ENCODE measurements at places on chromosomes 2 and 18.

GRCh38 chr2:88442473-88442872 is 10.0 kb downstream of the FOXI3 start:
- no peak for DNase-seq

DNA sequence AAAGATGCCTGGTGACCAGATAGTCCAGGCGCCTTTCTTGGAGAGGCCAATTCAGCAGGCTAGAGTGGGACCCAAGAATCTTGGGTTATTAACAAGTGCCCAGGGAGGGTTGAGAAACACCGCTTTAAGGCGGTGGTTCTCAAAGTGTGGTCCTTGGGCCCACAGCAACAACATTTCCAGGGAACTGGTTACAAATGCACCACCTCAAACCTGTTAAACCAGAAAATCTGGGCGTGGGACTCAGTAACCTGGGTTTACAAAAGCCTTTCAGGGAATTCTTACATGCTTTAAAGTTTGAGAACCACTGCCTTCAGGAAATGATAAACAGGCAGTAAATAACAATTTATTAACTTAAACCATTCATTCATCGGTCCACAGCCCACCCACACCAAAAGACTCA is 92.5 kb downstream of the SP3 start:
- DNase-seq = no peak

- no peak for DNase-seq
These were observed 147.1 kb upstream of the FHL2 start for GRCh38 chr2:105545730-105546627.

DNA sequence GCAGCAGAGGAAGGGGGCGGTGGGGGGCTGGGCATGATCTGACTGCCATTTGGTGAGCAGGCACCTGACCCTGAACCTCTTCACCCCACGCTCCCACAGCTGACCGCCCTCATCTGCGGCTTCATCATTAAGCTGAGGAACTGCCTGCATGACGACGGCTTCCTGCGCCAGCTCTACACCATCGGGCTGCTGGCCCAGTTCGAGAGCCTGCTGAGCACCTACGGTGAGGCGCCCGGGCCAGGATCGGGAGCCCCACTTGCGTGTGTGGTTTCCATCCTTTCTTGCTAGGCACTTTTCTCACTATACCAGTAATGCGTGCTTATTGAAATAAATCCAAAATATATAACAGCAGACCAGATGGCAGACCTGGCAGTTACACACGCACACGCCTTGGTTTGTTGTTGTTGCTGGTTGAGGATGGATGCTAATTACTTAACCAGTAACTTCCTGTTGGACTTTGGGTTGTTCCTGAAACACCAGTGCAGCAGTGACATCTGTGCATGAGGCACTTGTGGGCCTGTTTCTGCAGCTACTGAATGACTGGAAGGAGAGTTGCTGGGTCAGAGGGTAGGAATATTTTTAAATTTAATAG is 43.7 kb downstream of the COA5 start:
- peak; percentile 41 for DNase-seq

DNA sequence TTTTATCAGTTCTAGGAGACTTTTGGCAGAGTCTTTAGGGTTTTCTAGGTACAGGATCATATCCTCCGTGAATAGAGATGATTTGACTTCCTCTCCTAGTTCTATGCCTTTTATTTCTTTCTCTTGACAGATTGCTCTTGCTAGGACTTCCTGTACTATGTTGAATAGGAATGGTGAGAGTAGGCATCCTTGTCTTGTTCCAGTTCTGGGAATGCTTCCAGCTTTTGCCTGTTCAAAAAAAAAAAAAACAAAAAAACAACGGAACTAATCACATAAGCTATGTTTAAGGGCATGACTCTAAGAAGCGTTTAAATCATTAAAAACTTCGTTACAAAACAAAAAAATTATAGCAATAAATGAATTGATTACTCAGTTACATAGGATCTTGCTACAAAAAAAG is 145.7 kb downstream of the NUP35 start:
- no peak for DNase-seq

GRCh38 chr18:3594760-3595368 is 144.9 kb downstream of the TGIF1 start:
- no peak for DNase-seq

DNA sequence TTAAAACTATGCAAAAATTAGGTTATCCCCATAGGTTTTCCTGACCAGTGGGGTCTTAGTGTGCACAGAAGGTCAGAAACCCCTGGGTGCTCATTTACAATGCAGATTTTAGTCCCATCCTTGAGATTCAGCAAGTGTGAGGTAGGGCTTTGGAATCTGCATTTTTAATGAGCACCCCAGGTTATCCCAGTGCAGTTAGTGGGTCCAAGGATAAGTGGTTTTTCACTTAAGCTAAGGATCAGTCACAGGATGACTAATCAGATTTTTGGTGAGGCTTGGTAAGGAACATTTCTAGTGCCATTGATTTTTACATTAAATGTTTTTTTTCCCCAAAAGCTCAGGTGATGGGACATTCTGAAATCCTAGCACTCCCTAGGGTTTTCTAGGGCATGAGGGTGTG is 50.7 kb upstream of the MGAT5 start:
- DNase-seq = no peak

- no peak for DNase-seq
These were observed 1616.8 kb upstream of the PIK3C3 start for GRCh38 chr18:40338284-40338683.

GRCh38 chr2:54880428-54880827 is 157.0 kb downstream of the EML6 start:
- DNase-seq = no peak

- DNase-seq = no peak
These were observed 113.0 kb downstream of the RND3 start for GRCh38 chr2:150374492-150374891.

- DNase-seq = peak; percentile 38
These were observed 30.2 kb upstream of the SSB start for GRCh38 chr2:169768262-169768995.

DNA sequence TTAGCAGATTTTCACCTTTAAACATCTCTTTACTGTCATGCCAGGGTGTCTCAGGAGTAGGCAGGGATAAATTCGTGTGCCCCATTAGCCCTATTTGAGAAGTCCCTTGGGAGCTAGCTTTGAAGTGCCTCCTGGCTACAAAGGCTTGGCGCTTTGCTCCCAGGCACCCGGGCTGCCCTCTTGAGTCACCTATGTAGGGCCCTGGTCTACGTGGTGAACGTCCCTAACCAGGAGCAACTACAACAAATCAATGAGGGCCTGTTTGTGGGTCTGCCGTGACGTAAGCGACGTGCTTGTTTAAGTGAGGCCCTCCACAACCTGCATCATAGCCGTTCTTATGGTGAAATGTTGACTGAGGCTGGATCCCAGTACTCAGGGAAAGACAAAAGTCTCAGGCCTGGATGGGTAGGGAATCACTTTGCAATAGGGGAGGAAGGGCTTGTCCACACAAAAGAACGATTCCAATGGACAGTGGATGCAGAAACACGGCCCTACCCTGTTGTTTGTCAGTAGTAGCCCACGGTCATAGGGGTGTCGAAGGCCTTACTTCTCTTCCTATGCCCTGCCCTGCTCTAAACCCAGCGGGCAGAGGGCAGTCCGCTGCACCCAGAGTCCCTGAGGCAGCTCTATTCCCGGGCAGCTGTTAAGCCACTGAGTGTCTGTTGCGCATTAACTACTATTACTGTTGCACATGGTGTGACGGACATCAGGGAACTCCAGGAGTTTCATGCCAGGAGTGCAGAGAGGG is 93.9 kb downstream of the INHBB start:
- no peak for DNase-seq

DNA sequence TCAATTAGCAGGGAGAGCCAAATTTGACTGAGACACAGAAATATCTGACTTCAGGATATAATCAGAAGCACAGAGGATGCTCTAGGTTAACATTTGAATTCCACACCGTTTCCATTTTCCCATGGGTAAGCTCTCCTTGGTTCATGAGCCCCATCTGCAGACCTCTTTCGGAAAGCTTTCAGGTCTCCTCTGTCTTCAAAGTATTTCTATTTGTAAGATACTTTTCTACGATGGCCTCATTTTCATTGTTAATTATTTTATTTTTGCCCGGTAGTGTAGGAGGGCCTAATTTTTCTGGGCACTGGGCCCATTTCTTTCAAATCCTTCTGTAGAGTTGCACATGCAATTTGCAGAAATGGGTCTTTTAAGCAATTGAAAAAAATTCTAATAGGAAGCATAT is 53.8 kb downstream of the LRPPRC start:
- no peak for DNase-seq

- DNase-seq = no peak
These were observed 1600.7 kb upstream of the ACVR2A start for GRCh38 chr2:146244131-146244530.

- no peak for DNase-seq
These were observed 36.5 kb downstream of the COLEC12 start for GRCh38 chr18:463827-464541.

DNA sequence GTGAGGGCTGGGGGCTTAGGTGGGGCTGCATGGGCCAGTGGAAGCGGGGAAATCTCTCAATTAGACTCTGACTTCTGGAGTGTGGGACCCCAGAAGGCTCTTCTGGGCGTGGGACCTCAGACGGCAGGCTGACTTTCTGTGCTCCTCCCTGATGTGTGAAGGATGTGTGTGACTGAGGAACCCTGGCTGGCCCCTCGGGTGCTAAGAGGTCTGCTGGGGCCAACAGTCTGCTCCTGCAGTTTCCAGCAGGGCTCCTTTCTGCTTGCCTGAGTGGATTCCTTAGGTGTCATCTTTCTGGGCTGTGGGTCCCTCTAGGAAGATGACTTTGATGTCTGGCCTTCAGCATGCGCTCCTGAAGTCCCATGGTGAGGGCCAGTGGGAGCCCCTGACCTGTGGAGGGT is 167.5 kb downstream of the DYSF start:
- peak; percentile 7 for DNase-seq

DNA sequence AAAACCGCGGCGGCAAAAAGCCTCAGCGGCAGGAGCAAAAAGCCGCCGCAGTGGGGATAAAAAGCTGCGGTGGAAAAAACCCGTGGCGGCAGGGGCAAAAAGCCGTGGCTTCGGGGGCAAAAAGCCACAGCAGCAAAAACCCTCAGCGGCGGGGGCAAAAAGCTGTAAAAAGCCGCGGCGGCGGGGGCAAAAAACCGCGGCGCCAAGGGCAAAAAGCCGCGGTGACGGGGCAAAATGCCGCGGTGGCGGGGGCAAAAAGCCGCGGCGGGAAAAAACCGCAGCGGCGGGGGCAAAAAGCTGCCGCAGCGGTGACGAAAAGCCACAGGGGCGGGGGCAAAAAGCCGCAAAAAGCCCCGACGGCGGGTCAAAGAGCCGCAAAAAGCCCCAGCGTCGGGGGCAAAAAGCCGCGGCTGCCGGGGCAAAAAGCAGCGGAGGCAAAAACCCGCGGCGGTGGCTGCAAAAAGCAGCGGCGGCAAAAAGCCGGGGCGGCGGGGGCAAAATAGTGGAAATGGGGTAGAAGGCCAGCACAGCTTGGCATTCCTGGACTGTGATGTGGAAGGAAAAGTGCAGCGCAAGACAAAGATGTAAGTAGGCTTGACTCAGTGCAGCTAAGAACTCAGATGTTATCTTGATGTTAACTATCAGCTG is 151.8 kb downstream of the ANKRD30BL start:
- no peak for DNase-seq

GRCh38 chr2:240600451-240600961 is 14.0 kb downstream of the CAPN10 start:
- DNase-seq = peak; percentile 16

DNA sequence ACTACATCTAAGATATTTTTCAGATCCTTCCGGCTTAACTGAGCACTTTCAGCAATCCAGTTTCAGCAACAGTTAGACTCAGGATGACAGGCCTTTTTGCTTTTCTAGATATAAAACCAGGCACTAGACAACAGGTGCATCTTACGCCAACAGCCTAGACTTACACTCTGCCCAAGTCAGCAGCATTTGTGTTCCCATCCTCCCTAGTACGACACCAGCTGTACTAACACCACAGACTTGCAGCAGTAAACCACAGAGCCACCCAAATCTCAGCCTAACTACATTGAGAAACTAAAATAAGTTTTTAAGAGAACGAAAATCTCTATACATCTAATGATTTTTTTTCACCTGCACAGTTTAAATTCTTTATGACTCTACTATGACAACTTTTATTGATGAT is 89.9 kb upstream of the DNMT3A start:
- no peak for DNase-seq

GRCh38 chr2:207711750-207712530 is 500 bp downstream of the CCNYL1 start:
- DNase-seq = peak; percentile 74

DNA sequence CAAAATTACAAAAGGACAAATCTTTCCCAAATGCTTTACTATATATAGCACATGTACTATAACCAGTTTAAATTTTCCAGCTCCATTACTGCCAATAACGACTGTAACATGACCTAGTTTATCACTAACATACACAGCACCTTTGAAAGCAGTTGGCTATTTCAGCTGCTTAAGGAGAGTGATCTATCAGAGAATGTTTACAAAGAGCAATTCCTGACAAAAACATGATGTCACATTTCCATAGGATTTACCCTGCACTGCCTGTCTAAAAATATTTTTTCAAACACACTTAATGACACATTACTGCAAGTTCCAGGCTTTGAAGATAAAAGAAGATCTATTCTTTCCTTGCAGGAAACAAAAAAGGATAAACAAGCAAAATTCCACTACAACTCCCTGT is 40.6 kb downstream of the ZNF516 start:
- DNase-seq = no peak

DNA sequence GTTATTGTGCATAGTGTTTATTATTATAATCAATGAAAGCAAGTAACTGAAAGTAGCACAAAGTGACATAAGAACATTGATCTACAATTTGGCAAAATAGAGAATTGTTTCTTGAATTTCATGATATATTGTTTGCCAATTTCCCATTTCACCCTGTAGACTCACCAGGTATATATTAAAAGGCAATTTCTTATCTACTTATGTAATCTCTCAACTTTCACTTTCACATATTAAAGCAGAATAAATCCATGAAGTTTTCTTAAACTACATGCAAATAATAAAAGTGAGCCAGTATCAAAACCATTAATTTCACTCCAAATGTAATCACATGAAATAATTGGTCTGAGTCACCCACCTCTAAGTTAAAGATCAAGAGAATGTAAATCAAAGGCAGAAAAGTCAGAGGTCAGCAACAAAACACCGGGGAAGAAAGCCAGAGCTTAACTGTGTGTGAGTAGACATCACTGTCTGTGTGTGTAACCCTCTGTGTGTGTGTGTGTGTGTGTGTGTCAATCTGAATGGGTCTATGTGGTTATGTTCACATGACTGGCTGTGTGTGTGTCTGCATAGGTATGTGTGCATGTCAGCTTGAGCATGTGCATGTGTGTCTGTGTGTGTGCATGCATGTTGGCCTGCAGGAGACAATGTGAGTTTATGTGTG is 44.1 kb downstream of the ZNF385B start:
- no peak for DNase-seq

DNA sequence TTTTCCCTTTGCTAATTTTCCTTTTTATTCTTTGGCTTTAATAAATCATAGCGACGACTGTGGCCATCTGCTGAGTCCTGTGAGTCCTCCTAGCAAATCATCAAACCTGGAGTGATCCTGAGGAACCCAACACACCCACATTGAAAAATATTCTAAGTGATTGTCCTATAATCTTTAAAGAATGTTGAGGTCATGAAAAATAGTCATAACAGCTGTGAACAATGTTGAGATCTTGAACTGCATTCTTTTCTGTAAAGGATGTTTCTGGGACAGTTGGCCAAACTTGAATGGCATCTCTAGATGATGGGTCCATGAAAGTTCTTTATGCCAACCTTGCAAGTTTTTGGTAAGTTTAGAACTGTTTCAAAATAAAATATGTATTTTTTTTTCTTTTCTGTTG is 53.2 kb upstream of the ADAM23 start:
- no peak for DNase-seq

GRCh38 chr2:45857275-45857609 is 205.8 kb downstream of the PRKCE start:
- no peak for DNase-seq

All from left colon (tissue), 2 donors.